NCI-H2081 treated with DMSO at 0.1 percent for 48 hours (cell line): ENCODE measurements at places on chromosomes 13 and 19.

DNA sequence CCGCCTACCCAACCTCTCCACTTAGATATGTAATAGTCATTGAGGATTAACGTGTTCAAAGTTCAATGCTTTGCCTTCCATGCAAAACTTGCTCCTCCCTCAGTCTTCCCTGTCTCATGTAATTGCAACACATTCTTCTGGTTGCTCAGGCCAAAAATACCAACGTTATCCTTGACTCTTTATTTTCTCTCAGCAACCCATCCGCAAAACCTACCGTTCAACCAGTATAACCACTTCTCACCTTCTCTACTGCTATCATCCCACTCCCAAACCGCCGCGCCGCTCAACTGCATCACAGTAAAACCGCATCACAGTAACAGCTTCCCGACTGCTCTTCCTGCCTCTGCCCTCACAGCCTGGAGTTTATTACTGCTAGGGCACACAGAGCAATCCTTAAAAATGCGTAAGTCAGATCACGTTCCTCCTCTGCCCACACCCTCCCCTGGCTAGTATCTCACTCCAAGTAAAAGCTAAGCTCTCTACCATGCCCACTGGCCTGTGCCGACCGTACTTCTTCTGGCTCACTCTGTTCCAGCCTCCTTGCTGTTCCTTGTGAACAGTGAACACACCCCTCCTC is 8.2 kb downstream of the MTIF3 start:
- no peak for DNase-seq

DNA sequence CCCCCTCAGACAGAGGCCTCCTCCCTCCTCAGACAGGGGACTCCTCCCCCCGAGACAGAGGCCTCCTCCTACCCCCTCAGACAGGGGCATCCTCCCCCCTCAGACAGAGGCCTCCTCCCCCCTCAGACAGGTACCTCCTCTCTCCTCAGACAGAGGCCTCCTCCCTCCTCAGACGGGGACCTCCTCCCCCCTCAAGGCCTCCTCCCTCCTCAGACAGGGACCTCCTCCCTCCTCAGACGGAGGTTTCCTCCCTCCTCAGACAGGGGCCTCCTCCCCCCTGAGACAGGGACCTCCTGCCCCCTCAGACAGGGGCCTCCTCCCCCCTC is 13.9 kb downstream of the C3 start:
- DNase-seq: no peak

- DNase-seq: no peak
Measured at GRCh38 chr13:66138172-66138811, 1091.8 kb downstream of the PCDH9 start.

- DNase-seq: no peak
Measured at GRCh38 chr13:40508127-40508526, 158.3 kb downstream of the FOXO1 start.

GRCh38 chr19:31519908-31520307 is 170.7 kb upstream of the TSHZ3 start:
- DNase-seq: no peak

GRCh38 chr13:111034811-111035210 is 80.3 kb upstream of the ARHGEF7 start:
- no peak for DNase-seq

DNA sequence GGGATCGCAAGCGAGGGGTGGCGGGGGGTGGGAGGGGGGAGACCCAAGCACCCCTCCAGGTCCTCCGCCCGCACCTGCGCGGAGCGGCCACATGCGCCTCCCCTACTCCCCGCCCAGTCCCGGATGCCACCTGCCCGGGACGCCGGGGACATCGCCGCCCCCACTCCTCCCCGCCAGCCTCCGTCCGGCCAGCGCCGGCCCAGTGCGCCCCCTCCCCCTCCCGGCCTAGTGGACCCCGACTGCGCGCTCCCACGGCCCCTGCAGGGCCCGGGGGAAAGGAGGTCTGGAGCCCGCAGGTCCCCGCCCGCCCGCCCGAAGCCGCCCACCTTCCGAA is 263 bp downstream of the RHPN2 start:
- no peak for DNase-seq

- DNase-seq: no peak
Measured at GRCh38 chr19:30082168-30082567, 140.1 kb downstream of the URI1 start.

GRCh38 chr19:3178377-3178972 is at the start of gene S1PR4:
TSS of gene S1PR4 (plus strand) at chr19:3178769. CDS start at chr19:3178793, 24 bp downstream.
- DNase-seq: no peak

DNA sequence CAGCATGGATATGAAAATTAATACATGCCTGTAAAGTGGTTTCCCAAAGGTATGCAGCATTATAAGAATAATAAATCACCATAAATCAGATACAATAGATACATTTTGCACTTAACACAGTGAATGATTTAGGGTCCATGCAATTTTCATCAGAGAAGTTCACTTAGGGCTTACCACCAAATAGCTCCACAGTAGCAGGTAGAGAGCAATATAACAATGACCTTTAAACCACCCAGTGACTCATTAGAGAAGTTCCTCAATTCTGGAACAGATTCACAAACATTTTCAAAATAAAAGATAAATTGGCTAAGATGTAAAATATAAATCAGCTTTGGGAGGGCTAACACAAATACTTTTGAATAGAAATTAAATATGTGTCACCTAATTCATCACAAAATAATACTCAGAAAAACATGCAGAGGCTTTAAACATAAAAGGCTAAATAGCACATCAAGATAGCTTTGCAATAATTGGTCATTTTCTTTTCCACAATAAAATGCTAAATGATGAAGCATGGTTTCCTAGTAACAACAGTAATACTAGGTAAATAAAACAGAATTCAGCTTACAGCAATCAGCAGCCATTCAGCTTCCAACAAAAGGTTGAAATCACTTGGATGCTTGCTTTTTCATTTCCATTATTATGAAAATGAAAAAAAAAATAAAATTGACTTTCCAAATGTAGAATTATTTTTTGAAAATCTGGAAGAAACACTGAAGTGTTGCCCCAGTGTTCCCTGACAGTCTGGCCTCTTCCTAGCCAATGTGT is 84.3 kb upstream of the NBEA start:
- DNase-seq: no peak

- no peak for DNase-seq
Measured at GRCh38 chr13:48235341-48236135, 2.5 kb downstream of the ITM2B start.

- no peak for DNase-seq
Measured at GRCh38 chr19:7000333-7000732, 20.9 kb downstream of the MBD3L2B start.

GRCh38 chr19:31100981-31101380 is 248.3 kb downstream of the TSHZ3 start:
- DNase-seq: no peak

DNA sequence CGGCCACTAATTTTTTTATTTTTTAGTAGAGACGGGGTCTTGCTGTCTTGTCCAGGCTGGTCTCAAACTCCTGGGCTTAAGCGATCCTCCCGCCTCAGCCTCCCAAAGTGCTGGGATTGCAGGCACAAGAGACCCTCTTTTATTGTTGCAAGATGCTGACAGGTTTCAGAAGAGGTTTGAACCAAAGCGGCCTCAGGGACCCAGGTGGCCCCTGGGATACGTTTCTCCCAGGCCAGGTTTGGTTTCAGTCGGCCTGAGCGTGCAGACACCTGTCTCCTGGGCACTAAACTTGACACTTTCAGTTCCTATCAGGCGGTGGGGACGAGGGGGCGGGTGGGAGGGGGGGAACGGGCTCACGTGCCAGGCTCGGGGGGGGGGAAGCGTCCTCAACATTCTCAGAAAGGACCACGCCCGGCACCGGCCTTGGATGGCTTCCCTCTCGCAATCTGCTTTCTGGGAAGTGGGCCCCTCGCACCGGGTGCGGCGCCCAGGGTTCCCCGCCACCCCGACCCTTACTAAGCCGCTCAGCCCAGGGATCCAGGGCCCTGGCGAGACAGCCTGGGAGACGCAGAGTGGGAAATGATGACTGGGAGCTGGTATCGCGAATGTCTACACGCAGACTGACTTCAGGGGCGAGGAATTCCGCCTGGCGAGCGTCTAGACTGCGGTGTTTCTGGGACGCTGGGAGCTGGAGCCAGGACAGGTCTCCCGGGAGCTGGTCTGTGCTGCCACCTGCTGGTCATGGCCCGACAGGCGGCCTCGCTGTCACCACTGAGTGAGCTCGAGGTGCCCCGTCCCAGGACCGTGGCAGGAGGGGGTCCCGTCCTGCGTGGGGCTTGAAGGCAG is 91.6 kb downstream of the GNG7 start:
- no peak for DNase-seq

- no peak for DNase-seq
Measured at GRCh38 chr13:88217372-88217771, 546.2 kb downstream of the SLITRK5 start.

- DNase-seq: no peak
Measured at GRCh38 chr19:45496349-45496953, 396 bp downstream of the RTN2 start.

- DNase-seq: no peak
Measured at GRCh38 chr19:2761876-2762782, 20.9 kb downstream of the SGTA start.

DNA sequence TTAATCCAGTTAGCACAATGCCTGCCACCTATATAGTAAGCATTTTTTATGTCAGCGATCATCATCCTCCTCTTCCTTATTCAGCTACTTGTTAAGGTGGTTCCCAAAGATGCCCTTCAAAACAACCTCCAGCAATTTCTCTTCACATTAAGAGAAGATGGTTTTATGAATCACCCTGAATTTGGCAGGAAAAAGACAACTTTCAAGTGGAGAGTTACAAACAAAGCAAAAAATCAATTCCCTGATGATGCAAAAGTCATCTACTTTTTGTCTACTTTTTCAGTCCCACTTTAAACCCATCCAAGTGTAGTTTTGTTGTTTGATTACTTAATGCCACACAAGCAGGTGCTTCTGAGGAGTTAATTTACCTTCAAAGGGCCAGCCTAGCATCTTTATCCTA is 139.1 kb upstream of the SERP2 start:
- DNase-seq: no peak

DNA sequence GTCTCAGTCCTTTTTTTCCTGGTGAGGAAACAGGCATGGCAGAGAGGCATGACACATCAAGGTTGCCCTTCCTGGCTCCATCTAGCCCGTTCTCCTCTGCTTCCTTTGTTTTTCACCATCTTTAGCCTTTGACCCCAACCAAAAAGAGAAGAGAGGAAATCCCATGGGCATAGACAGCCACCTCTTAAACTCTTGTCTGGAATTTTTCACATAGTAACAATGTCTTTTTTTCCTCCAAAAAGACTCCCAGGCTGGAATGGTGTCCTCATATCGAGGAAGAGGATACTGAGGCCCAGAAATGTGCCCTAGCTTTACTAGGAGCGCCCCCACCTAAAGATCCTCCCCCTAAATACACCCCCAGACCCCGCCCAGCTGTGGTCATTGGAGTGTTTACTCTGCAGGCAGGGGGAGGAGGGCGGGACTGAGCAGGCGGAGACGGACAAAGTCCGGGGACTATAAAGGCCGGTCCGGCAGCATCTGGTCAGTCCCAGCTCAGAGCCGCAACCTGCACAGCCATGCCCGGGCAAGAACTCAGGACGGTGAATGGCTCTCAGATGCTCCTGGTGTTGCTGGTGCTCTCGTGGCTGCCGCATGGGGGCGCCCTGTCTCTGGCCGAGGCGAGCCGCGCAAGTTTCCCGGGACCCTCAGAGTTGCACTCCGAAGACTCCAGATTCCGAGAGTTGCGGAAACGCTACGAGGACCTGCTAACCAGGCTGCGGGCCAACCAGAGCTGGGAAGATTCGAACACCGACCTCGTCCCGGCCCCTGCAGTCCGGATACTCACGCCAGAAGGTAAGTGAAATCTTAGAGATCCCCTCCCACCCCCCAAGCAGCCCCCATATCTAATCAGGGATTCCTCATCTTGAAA is at the start of gene GDF15:
Gene GDF15 (plus strand): TSS at position 484 of the 868 bp plus-strand sequence. CDS start 32 bp downstream, at position 516.
- DNase-seq: no peak

DNA sequence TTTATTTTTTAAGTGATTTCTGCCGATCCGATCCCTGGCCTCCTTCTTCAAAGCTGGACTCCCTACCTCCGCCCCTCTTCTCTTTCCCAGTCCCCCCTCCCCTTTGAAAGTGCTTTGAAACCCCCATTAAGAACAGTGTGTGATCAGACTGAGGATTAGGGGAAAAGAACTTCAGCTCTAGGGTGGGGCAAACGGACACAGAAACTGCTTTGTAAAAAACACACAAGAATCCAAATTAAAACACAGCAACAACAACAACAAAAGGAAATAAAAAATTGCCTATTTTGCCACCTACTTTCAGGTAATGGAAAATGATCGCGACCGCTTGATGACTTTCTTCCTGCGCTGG is 1.4 kb downstream of the SPRY2 start:
- no peak for DNase-seq

DNA sequence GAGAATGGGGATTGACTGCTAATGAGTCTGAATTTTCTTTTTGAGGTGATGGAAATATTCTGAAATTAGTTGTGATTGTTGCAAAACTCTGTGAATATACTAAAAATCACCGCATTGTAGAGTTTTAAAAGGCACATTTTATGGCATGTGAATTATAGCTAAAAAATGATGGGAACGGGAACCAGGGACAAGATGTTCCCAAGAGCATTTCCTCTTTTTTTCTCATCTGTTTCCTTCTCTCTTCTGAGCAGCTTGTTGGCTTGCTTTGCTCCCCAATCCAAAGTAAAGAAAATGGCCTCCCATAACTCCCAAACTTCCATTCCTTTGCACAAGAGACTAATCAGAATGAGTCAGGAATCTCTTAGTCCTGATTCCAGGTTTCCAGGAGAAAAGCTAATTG is 459.2 kb downstream of the TSHZ3 start:
- no peak for DNase-seq
